ENCODE measurements at places on chromosomes 6 and 20.

- DNase-seq, result no peak
Measured at GRCh38 chr6:106076139-106076538, 10.0 kb upstream of the PRDM1 start.

GRCh38 chr6:25927756-25928216 is 2.7 kb downstream of the SLC17A2 start:
- no peak for DNase-seq

DNA sequence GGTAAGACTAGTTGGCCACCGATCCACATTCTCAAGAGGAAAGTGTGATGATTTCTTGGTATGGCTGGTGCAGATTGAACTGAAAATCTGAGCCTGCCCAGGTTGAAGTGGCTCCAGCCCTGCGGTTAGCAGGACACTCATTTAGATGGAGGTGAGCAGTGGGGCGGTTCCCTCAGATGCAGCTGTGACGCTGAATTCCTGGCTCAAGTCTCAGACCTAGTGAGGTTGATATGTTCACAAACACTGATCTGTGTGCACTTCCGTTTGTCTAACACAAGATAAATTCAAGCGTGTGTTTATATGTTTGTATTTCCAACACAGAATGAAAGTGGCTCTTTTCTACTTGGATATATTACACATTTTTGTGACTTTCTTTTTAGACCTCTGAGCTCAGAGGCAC is 83.4 kb upstream of the FRMD1 start:
- DNase-seq, result no peak

- no peak for DNase-seq
Measured at GRCh38 chr6:31055441-31055840, 45.2 kb downstream of the MUC22 start.

Data from CD4-positive, alpha-beta T cell (primary cell).